ENCODE measurements at places on chromosomes 12 and 14. TPM values are rescaled to one million over a fixed set of nuclear protein-coding genes. Genes with fewer than 3 reads are reported as not detected.

- no peak for DNase-seq
- no peak overlapping the region for H3K27ac ChIP-seq
- no peak overlapping the region for H3K4me3 ChIP-seq
- H3K27me3 ChIP-seq = no peaks in the 10 kb centered on the region
- no peaks in the 10 kb centered on the region for H3K4me1 ChIP-seq
- no peaks in the 10 kb centered on the region for H3K36me3 ChIP-seq
Measured at GRCh38 chr12:3700861-3701260, 52.0 kb downstream of the CRACR2A start.

GRCh38 chr12:116927244-116927940 is 16.6 kb downstream of the FBXW8 start:
- peaks cover 3% of the 10 kb centered on the region for H3K4me1 ChIP-seq
- no peak overlapping the region for H3K27ac ChIP-seq
- no peak for DNase-seq
- no peaks in the 10 kb centered on the region for H3K36me3 ChIP-seq
- no peaks in the 10 kb centered on the region for H3K27me3 ChIP-seq
- no peak overlapping the region for H3K4me3 ChIP-seq

DNA sequence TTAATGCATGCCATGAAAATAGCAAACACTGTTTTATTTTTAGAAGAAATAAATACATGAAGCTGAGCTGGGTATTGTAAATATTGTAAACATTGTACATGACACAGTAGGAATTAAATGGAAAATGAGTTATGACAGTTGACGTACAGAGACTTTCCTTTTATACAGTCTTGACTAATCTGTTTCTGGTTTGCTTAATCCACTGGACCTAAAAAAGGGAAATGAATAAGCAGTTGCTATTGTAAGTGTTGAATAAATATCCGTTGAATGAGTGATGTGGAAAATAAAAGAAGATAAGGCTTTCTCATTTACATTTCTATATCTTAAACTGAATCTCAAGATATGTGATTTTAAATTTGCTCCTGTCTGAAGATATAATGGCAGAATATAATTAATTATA is 15.0 kb downstream of the PMCH start:
- no peak overlapping the region for H3K27ac ChIP-seq
- no peaks in the 10 kb centered on the region for H3K27me3 ChIP-seq
- no peak for DNase-seq
- no peaks in the 10 kb centered on the region for H3K36me3 ChIP-seq
- H3K4me1 ChIP-seq = no peaks in the 10 kb centered on the region

- H3K4me3 ChIP-seq = no peak overlapping the region
- H3K27ac ChIP-seq = no peak overlapping the region
- H3K4me1 ChIP-seq = no peaks in the 10 kb centered on the region
- H3K27me3 ChIP-seq = no peaks in the 10 kb centered on the region
- no peaks in the 10 kb centered on the region for H3K36me3 ChIP-seq
- DNase-seq = no peak
Measured at GRCh38 chr12:124616394-124617221, 49.2 kb upstream of the NCOR2 start.

DNA sequence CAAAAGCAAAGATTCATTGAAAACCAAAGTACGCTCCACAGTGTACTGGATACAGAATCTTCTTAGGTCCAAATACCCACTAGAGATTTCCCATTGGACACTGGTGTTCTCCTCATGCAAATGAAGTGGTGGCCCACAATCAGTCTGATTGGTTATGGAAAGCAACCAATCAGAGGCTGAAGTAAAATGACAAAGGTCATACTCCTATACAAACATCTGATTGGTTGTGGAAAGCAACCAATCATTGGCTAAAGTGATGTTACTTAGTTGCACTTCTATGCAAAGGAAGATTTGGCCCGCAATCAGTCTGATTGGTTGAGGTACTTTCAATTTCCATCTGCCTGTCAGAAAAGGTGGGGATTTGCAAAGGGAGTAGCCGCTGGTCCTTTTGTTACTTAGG is 1.3 kb upstream of the WASHC3 start:
- no peak overlapping the region for H3K27ac ChIP-seq
- H3K4me1 ChIP-seq = no peaks in the 10 kb centered on the region
- DNase-seq = no peak

DNA sequence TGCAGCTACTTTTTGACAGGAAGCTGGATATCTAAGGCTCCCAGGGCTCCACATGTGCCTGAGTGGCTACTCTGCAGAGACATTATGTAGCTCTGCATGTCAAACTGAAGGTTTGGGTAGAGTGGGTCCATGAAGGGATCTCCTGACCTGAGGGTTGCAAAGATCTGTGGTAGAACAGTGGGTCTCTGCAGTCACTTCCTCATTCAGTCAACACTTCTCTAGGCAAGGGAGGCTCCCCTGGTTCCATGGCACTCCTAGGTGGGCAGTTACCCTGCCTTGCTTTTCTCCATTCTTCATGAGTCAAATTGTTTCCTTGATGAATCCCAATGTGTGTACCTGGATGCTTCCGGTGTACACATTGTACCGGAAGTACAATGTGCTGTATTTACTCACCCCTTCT is 57.4 kb downstream of the CMAS start:
- no peaks in the 10 kb centered on the region for H3K36me3 ChIP-seq
- no peaks in the 10 kb centered on the region for H3K27me3 ChIP-seq
- H3K4me3 ChIP-seq = no peak overlapping the region
- H3K27ac ChIP-seq = no peak overlapping the region
- H3K4me1 ChIP-seq = no peaks in the 10 kb centered on the region

DNA sequence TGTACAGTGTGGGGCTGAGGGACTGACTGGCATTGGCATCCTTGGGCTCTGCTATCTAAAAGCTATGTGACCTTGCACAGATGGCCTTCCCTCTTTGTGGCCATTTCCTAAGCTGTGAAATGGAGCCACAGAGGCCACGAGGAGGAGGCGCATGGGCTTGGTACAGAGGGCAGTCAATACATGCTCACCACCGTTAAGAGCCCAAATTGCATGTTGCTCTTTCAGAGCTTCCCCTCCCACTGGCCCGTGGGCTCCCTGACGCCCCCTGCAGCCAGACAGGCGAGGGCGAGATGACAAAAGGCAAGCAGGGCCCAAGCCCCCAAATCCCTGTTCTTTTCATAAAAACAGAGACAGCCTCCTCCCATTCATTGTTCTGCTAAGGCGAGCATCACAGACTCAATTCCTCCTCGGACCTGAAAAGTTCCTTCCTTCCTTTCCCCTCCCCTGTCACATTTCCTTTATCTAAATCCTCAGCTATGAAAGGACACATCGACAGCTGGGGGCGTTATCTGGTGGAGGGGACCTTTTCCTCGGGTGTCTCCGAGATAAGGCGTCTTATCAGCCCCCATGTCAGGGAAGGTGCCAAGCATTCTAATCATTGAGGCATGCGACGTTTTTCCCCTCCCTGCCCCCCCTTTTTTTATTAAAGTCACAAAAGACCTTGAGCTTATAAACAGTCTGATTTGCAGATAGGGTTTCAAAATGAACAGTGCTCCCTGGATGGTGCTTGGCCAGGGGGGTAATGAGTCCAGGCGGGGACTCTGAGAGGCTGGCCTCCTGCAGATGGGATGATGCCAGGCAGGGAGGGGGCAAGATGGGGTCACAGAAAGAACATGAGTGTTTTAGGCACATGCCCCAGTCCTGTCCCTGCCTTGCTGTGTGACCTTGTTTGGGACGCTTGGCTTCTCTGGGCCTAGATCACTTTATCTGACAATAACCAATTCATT is 26.4 kb downstream of the FAM222A start:
- no peaks in the 10 kb centered on the region for H3K4me1 ChIP-seq
- no peak overlapping the region for H3K4me3 ChIP-seq
- peak; percentile 34 for DNase-seq
- no peaks in the 10 kb centered on the region for H3K27me3 ChIP-seq
- no peaks in the 10 kb centered on the region for H3K36me3 ChIP-seq
- H3K27ac ChIP-seq = no peak overlapping the region

- no peak for DNase-seq
- no peaks in the 10 kb centered on the region for H3K27me3 ChIP-seq
- H3K4me1 ChIP-seq = no peaks in the 10 kb centered on the region
Measured at GRCh38 chr12:106732890-106733289, 41.6 kb upstream of the RIC8B start.

DNA sequence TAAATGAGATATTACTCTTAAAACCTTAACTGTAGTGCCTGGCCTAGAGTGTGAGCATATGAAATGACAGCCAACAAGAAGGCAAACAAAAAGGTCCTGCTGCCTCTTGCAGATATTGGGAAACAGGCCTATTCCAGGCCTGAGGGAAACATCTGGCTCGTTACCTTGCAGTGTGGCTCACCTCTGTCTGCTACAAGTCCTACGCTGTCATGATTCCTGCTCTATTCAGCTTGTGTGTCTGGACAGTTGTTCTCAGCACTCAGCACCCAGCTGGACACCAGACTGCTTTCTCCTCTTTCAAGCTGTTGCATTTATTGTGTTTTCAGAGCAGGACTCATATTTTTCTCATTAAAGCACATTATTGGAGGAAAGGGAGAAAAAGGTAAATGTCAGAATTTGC is 113.5 kb downstream of the TMTC2 start:
- H3K27me3 ChIP-seq = no peaks in the 10 kb centered on the region
- no peak overlapping the region for H3K4me3 ChIP-seq
- no peaks in the 10 kb centered on the region for H3K4me1 ChIP-seq
- no peak overlapping the region for H3K27ac ChIP-seq
- DNase-seq = no peak

GRCh38 chr12:13200841-13201240 is 4.3 kb downstream of the EMP1 start:
- no peak overlapping the region for H3K4me3 ChIP-seq
- no peaks in the 10 kb centered on the region for H3K36me3 ChIP-seq
- no peak overlapping the region for H3K27ac ChIP-seq
- no peaks in the 10 kb centered on the region for H3K27me3 ChIP-seq
- DNase-seq = no peak
- H3K4me1 ChIP-seq = peaks cover 11% of the 10 kb centered on the region

- no peaks in the 10 kb centered on the region for H3K36me3 ChIP-seq
- no peaks in the 10 kb centered on the region for H3K4me1 ChIP-seq
- no peaks in the 10 kb centered on the region for H3K27me3 ChIP-seq
- H3K4me3 ChIP-seq = no peak overlapping the region
- H3K27ac ChIP-seq = no peak overlapping the region
- no peak for DNase-seq
Measured at GRCh38 chr12:6607751-6608591, 792 bp upstream of the CHD4 start.

DNA sequence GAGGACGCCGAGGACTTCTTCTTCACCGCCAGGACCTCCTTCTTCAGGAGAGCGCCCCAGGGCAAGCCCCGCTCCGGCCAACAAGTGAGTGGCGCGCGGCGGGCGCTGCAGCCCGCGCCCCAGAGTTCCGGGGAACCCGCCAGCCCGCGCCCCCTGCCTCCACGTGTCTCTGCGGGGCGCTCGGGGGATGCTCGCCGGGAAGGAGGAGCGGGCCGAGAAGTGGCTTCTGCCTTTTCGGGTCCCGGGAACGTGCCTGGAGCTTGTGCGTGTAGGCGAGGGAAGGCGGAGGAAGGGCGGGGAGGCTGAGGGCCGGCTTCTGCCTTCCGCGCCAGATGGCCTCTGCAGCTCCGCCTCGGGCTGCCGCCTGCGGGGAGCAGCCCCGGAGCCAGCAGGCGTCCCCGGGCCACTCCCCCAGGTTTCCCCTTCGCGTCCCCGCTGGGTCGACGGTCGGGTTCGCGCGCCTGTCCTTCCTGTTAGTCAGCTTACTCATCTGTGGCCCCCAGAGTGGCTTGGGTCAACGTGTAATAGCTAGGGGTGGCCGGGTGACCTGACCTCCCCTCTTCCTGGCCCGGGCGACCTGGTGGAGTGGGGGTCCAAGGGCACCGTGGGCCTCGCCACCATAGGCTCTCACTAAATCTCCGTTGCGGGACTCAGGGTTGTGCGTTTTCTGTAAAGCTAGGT is 505 bp downstream of the RASSF3 start:
- no peaks in the 10 kb centered on the region for H3K27me3 ChIP-seq
- peak overlapping the region; percentile 77 for H3K27ac ChIP-seq
- no peaks in the 10 kb centered on the region for H3K36me3 ChIP-seq
- peak; percentile 70 for DNase-seq
- no peaks in the 10 kb centered on the region for H3K4me1 ChIP-seq

DNA sequence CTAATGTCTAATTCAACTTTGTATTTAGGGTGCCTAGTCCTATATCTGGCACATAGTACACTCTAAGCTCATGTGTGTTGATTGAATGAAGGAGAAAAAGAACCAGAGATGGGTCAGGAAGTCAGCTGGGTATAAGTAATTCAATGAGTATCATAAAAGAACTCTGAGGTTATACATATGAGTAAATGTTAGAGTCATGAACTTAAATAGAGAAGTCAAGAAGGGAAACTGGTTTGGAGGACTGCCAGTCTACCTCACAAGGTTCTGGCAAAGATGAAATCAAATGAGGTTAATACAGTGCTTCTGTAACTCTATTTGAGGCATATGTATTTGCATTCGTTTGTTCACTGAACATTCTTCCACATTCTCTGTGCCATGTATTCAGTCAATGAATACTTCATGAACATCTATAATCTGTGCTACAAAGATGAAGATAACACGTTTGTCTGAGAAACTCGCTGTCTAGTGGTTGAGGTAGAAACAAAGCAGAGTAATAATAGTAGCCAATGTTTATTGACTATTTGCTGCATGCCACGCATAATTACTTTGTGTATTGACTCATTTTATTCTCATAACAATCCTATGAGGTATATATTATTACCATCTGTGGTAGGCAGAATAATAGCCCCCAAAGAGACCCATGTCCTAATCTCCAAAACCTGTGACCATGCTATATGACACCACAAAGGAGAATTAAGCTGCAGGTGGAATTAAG is 88.9 kb downstream of the PTGER2 start:
- H3K36me3 ChIP-seq = no peaks in the 10 kb centered on the region
- no peak overlapping the region for H3K27ac ChIP-seq

- H3K27ac ChIP-seq = no peak overlapping the region
- no peak for DNase-seq
- H3K4me1 ChIP-seq = no peaks in the 10 kb centered on the region
- no peak overlapping the region for H3K4me3 ChIP-seq
- no peaks in the 10 kb centered on the region for H3K27me3 ChIP-seq
- no peaks in the 10 kb centered on the region for H3K36me3 ChIP-seq
Measured at GRCh38 chr14:54643696-54644176, 76.8 kb downstream of the SAMD4A start.

- DNase-seq = no peak
- H3K27ac ChIP-seq = no peak overlapping the region
- no peaks in the 10 kb centered on the region for H3K36me3 ChIP-seq
- no peaks in the 10 kb centered on the region for H3K27me3 ChIP-seq
- H3K4me3 ChIP-seq = no peak overlapping the region
Measured at GRCh38 chr12:124696693-124697476, 129.5 kb upstream of the NCOR2 start.

- no peaks in the 10 kb centered on the region for H3K36me3 ChIP-seq
- no peaks in the 10 kb centered on the region for H3K27me3 ChIP-seq
- no peaks in the 10 kb centered on the region for H3K4me1 ChIP-seq
- DNase-seq = no peak
Measured at GRCh38 chr12:63944586-63945228, 100.2 kb downstream of the SRGAP1 start.

- no peaks in the 10 kb centered on the region for H3K36me3 ChIP-seq
Measured at GRCh38 chr14:91417983-91418386, 365 bp upstream of the CCDC88C start.

- peak; percentile 23 for DNase-seq
- H3K4me1 ChIP-seq = no peaks in the 10 kb centered on the region
- H3K36me3 ChIP-seq = no peaks in the 10 kb centered on the region
Measured at GRCh38 chr14:99075771-99076375, 196.1 kb downstream of the BCL11B start.

The PRPF40B gene
- 7.5 TPM for total RNA-seq

The PPP1R36 gene
- total RNA-seq = not detected

The COCH gene
- 2.9 TPM for total RNA-seq

The KRT1 gene
- total RNA-seq = not detected

The DAO gene
- 39.9 TPM for total RNA-seq

The LRTM2 gene
- not detected for total RNA-seq

The SLC4A8 gene
- total RNA-seq = 0.20 TPM

The C14orf180 gene
- 2.0 TPM for total RNA-seq

The ITGA7 gene
- 3.7 TPM for total RNA-seq

The RD3L gene
- 0.22 TPM for total RNA-seq

The PPP1R1A gene
- total RNA-seq = 116 TPM

Data from right lobe of liver (tissue), 6 donors.